ENCODE measurements at places on chromosomes 12 and 14.
A peak's percentile ranks its signal among the peaks of the same experiment; 100 is the strongest.

GRCh38 chr14:105774001-105774400 is 247.6 kb downstream of the TMEM121 start:
- no peak overlapping the region for H3K27ac ChIP-seq
- no peaks in the 10 kb centered on the region for H3K36me3 ChIP-seq
- H3K27me3 ChIP-seq = no peaks in the 10 kb centered on the region
- no peaks in the 10 kb centered on the region for H3K4me1 ChIP-seq
- H3K4me3 ChIP-seq = no peak overlapping the region

DNA sequence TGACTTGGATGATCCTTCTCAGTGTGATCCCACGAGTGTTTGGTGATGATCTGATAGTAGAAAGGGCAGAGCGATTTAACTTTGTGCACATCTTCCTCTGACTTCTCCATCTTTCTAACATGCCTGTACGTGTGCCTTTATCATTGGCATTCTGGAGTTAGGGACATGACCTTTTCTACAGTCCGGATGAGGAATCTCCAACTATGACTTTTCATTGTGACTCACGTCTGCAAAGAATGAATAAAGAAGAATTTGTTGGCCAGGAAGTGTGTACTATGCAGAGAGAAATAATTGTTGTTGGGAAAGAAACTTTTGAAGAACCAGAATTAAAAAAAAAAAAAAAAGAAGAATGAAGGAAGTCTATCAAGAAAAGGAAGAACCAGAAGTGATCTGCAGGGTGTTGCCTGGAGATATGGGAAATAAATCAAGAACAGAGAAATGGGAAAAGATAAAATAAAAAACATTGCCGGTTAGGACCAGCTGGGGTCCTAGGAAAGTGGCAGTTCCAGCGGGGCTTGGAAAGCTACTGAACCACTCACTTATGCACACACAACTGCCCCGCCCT is 25.3 kb downstream of the PPFIBP1 start:
- peak overlapping the region; percentile 77 for H3K27ac ChIP-seq
- H3K4me1 ChIP-seq = peaks cover 90% of the 10 kb centered on the region
- no peaks in the 10 kb centered on the region for H3K27me3 ChIP-seq
- peak overlapping the region; percentile 29 for H3K4me3 ChIP-seq
- DNase-seq = no peak

- DNase-seq = no peak
- peak overlapping the region; percentile 58 for H3K4me3 ChIP-seq
- peak overlapping the region; percentile 38 for H3K27ac ChIP-seq
- peaks cover 10% of the 10 kb centered on the region for H3K4me1 ChIP-seq
These were observed 1183.7 kb upstream of the TMEM132C start for GRCh38 chr12:127083008-127083949.

DNA sequence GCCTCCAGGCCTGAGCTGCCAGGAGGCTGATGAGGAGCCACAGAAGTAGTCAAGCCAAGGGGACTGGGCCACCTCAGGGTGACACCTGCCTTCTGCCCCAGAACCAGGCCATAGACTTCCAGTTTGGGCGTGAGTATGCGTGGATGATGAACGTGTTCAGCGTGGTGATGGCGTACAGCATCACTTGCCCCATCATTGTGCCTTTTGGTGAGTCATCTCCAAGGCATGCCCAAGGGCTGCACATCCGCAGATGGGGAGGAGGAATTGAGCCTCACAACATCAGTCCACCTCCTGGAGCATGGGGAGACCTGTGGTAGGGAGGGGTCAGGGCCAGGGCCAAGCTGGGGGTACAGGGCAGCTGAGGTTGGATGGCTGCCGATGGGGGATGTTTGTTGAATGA is 22.3 kb downstream of the NGB start:
- no peak overlapping the region for H3K27ac ChIP-seq
- no peaks in the 10 kb centered on the region for H3K36me3 ChIP-seq
- no peaks in the 10 kb centered on the region for H3K27me3 ChIP-seq
- no peaks in the 10 kb centered on the region for H3K4me1 ChIP-seq
- H3K4me3 ChIP-seq = no peak overlapping the region

DNA sequence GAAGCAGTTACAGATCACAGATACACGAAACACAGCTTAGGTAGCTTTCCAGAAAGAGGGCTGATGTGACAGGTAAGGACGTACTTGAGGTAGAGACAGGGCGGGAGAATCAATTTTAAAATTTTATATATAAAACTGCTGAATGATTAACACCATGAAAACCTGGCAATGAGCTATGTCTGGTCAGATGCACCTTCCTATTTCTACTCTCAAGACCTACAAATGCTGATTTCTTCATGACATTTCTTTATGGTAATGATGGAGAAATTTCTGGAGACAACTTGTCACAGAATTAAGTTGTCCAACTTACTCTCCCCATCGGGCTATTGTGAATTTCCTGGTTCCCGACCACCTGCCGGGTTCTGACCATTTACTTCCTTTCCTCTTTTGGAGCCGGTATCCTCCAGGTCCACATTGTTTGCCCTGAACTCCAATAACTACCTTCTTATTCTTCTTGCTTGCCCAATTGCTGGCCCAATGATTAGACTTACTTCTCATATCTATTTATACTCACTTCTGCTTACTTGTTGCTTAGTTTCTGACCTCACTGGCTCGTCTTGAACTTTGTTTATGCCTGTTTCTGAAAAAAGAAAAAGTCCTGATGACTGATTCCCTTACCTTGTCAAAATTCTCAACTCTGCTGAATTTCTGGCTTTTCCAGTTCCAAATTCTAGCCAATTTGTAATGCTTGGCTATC is 12.8 kb upstream of the ATP2B1 start:
- no peaks in the 10 kb centered on the region for H3K27me3 ChIP-seq
- H3K4me1 ChIP-seq = no peaks in the 10 kb centered on the region
- H3K27ac ChIP-seq = no peak overlapping the region
- no peaks in the 10 kb centered on the region for H3K36me3 ChIP-seq
- DNase-seq = no peak

GRCh38 chr12:49051373-49051764 is 9.2 kb downstream of the KMT2D start:
- no peak for DNase-seq
- H3K27ac ChIP-seq = no peak overlapping the region
- H3K36me3 ChIP-seq = peaks cover 88% of the 10 kb centered on the region
- H3K4me1 ChIP-seq = peaks cover 20% of the 10 kb centered on the region
- H3K27me3 ChIP-seq = no peaks in the 10 kb centered on the region
- H3K4me3 ChIP-seq = no peak overlapping the region

DNA sequence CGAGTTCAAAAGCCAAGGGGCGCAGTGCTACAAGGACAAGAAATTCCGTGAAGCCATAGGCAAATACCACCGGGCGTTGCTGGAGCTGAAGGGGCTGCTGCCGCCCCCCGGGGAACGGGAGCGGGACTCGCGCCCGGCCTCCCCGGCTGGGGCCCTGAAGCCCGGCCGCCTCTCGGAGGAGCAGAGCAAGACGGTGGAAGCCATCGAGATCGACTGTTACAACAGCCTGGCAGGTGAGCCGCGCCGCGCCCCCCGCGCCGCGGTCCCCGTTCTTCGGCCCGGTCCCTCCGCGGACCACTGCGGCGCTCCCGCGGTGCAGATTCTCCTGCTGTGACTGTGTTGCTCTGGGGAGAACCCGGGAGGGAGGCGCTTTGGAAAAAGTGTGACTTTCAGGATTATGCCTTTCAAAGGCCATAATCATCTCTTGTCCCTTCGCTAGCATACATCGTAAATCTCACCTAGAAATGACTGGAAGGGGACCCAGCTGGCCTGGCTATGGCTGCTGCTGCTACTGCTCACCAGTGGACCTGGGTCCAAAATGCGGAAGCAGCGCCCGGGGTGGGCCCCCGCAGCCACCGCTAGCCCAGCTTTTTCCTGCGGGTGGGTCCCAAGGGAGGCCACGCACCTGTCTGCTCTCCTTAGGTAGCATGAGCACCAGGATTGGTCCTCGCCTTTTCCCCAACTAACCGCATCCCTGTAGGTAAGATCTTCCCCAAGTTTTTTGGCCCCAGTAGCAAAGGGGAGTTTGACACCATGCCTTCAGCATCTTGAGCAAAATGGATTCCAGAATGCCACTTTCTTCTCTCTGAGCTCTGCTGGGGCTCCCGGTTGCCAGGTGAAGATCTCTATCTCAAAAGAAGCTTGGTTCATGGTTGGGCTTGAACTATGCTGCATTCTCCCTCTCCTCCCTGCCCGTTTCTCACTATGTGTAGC is 853 bp downstream of the TTC9 start:
- H3K36me3 ChIP-seq = no peaks in the 10 kb centered on the region
- peak overlapping the region; percentile 69 for H3K4me3 ChIP-seq
- DNase-seq = peak; percentile 87
- H3K27me3 ChIP-seq = no peaks in the 10 kb centered on the region

GRCh38 chr12:70069221-70070105 is 173.8 kb upstream of the CNOT2 start:
- DNase-seq = no peak
- no peaks in the 10 kb centered on the region for H3K36me3 ChIP-seq
- no peaks in the 10 kb centered on the region for H3K4me1 ChIP-seq
- H3K27ac ChIP-seq = no peak overlapping the region
- H3K27me3 ChIP-seq = no peaks in the 10 kb centered on the region

DNA sequence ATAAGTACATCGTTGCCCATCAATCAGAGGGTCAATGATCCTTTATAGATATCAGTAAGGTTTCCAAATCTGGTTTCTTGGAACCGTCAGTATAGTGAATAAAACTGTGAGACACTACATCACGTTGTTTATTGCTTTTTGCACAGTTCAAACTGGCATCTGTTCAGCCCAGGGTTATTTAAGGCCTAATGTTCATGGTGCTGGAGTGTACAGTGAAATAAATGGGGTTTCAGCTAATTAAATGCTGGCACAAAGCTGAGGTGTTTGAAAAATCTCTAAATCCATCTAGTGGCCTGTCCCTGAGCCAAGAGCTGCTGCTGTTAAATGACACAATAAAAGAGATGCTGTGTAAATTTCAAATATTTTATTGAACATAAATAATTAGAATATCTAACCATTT is 69.9 kb downstream of the RPS29 start:
- peaks cover 4% of the 10 kb centered on the region for H3K4me1 ChIP-seq
- no peak overlapping the region for H3K27ac ChIP-seq
- H3K27me3 ChIP-seq = no peaks in the 10 kb centered on the region
- H3K36me3 ChIP-seq = no peaks in the 10 kb centered on the region
- no peak for DNase-seq
- H3K4me3 ChIP-seq = no peak overlapping the region

- no peaks in the 10 kb centered on the region for H3K36me3 ChIP-seq
- H3K27ac ChIP-seq = no peak overlapping the region
- no peak overlapping the region for H3K4me3 ChIP-seq
- H3K27me3 ChIP-seq = no peaks in the 10 kb centered on the region
These were observed 41.3 kb downstream of the VDR start for GRCh38 chr12:47863467-47863866.

GRCh38 chr14:60805841-60806430 is 71.4 kb downstream of the MNAT1 start:
- no peak overlapping the region for H3K4me3 ChIP-seq
- no peak overlapping the region for H3K27ac ChIP-seq
- H3K4me1 ChIP-seq = no peaks in the 10 kb centered on the region
- no peak for DNase-seq
- H3K36me3 ChIP-seq = no peaks in the 10 kb centered on the region

DNA sequence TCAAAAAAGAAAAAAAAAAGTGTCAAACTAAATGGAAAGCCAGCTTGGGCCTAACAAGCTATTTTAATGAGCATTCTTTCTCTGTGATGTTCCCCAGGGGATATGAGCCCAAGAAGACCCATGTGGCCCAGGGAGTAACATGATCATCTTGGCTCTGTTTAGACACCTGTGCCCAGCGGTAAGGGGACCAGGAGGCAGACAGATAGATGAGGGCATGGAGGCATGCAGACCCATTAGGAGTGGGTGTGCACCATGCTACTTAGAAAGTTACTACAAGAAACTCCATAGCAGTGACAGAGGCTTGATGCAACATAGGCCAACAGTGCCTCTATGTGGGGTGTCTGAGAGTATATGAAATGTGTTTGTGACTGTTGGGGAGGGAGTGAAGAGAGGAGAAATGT is 3.1 kb upstream of the CREBL2 start:
- no peak for DNase-seq
- H3K4me1 ChIP-seq = peaks cover 12% of the 10 kb centered on the region
- H3K36me3 ChIP-seq = no peaks in the 10 kb centered on the region
- no peak overlapping the region for H3K27ac ChIP-seq
- no peaks in the 10 kb centered on the region for H3K27me3 ChIP-seq

DNA sequence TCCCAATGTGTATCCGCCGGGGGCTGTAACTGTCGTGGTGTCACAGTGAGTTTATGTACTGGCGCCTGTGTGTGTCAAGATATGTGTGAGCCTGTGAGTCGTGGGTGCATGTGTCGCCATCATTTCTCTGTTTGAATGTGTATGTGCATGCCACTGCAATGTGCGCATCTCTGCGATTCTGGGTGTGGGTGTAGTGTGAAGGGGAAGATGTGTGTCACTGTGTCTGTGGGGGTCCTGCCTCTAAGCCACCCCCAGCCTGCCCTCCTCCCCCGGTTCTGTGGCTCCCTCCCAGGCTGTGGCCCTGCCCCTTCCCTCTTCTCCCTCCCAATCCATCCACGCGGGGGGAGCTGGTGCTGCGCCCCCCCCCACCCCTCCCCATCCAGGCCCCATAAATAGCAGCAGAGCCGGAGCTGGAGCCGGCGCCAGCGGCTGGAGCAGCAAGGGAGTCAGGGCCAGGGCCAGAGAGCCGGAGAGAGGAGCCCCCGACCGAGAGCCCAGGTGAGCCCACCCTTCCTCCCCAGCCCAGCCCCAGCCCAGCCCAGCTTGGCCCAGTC is at the start of gene CPNE6:
CPNE6 (plus strand) TSS at position 419 of the 554 bp plus-strand sequence. CDS start 1,375 bp downstream, outside the sequence.
- peaks cover 27% of the 10 kb centered on the region for H3K27me3 ChIP-seq
- H3K36me3 ChIP-seq = no peaks in the 10 kb centered on the region
- no peak for DNase-seq
- no peak within 1 kb of the TSS for H3K27ac ChIP-seq
- peaks cover 20% of the 10 kb centered on the region for H3K4me1 ChIP-seq

- H3K27me3 ChIP-seq = no peaks in the 10 kb centered on the region
- DNase-seq = no peak
- no peak overlapping the region for H3K27ac ChIP-seq
- H3K4me3 ChIP-seq = no peak overlapping the region
These were observed 33.9 kb upstream of the LTBP2 start for GRCh38 chr14:74645756-74646470.

- no peak overlapping the region for H3K4me3 ChIP-seq
- no peak overlapping the region for H3K27ac ChIP-seq
- H3K36me3 ChIP-seq = peaks cover 15% of the 10 kb centered on the region
- H3K4me1 ChIP-seq = peaks cover 58% of the 10 kb centered on the region
- no peaks in the 10 kb centered on the region for H3K27me3 ChIP-seq
These were observed 1.2 kb upstream of the C1R start for GRCh38 chr12:7093486-7093885.

GRCh38 chr12:31496257-31496656 is 94.7 kb downstream of the DENND5B start:
- no peak overlapping the region for H3K27ac ChIP-seq
- H3K36me3 ChIP-seq = no peaks in the 10 kb centered on the region
- H3K4me3 ChIP-seq = no peak overlapping the region
- no peak for DNase-seq
- peaks cover 44% of the 10 kb centered on the region for H3K4me1 ChIP-seq
